ENCODE measurements at places on chromosomes 6 and 20.

DNA sequence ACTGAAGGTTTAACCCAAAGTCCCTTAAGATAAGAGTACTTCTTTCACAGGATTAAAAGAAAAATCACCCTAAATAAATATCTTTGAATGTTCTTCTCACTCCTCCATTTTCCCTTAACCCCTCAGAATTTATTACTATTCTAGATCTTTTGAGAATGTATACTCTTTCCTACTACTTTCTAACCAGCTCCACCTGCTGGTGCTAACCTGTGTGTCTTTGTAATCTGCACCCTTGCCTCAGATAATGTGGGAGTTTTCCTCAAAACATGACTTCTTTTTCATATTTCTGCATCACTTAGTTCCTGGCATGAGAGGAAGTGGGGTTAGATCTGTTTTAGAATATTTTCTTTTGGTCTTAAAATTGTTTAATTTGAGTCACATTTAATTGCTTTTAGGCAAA lies 394.2 kb downstream of the BMP2 start:
- no peak for DNase-seq

DNA sequence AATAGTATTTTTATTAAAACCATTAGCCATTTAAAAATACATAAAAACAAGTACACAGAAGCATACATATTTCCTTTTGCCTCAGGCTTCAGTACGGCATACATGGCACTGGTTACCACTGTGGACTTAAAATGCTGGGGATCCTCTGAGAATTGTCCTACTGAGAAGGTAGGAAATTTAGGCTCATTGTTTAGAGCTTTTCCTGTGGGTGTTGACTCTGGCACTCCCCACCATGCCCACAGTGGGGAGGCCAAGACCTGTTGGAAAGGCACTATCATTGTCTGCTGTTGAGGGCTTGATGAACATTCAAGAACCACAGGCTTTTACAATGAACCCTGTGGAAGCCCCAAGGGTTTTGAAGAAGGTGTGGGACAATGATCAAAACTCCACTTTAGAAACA lies 473.4 kb downstream of the BTBD3 start:
- DNase-seq, result no peak

GRCh38 chr6:36754582-36755434 lies 57.2 kb downstream of the RAB44 start:
- DNase-seq, result no peak

DNA sequence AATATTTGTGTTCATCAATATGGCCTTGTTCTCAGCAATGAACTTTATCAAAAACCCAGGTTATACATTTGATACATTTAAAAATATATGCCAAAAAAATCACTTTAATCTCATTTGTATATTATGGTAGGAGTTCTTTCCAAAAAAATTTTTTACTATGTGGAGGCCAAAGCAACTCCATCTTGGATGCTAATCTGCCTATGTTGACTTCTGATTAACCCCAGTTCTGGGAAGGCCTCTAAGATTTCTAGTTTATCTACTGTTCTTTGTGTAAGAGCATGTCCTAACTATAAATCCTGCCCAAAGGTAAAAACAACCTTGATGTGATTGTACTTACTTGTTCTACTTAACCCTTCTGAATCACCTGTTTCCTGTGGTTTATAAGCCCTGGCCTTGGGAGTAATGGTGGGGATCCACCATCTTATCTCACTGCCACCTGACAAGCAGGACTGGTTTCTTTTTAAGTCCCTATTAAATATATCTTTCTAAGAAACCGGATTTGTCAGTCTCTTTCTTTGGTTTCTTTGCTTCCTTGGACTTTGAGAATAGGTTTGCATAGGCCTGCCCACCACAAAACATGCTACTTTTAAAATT lies 46.7 kb downstream of the RNGTT start:
- no peak for DNase-seq

DNA sequence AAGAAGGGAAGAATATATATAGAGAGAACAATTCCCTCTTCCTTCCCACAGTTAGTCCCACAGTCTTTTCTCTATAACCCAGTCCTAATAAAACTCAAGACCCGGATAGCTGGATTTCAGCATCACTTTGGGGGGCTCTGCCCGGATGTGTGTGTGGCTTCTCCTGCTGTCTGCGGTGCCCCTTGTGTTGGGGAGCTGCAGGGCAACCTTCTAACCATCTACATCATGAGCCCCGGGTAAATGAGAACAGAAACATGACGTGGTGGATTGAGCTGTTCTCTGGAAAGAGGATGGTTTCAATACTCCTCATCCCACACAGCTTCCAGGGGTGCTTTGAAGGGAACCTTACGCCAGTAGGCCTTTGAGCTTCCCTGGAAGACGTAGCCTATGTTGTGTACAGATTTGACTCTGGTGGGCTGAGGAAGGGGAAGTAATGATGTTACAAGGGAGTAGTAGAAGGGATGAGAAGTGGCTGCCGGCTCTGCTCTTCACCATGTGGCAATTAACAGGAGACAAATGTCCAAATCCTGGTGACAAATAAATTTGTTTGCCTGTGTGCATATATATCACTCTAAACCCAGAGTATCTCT lies 13.5 kb upstream of the PRDM1 start:
- no peak for DNase-seq

- DNase-seq, result no peak
Measured at GRCh38 chr6:144886682-144887081, 601.5 kb downstream of the UTRN start.

DNA sequence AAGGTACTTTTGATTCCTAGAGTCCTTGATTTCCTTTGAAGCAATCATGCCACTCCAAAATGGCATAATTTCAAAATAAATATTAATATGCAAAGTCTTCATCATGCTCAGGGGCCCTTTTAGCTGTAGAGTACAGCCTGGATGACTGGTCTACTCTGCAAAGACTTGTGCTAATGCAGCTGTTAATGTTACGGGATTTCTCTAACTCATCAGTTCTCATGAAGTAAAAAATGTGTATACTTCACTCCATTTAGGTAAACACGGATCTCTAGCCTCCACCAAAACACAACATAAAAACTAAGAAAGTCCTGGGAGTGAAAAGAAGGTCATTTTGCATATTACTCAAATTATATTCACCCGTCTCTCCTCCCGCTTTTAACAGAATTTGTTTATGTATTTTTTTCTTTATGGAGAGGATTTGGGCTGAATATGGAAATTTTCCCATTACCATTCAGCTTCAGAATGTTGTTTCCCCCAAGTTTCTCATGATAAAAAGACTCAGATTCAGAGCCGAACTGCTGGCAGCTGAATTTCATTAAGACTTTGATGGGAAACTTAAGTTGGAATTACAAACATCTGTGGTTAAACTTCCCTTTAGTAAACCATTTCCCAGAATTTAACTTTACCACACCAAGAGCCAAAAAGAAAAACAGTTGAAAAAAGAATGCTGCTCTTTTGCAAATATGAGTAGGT lies 8.7 kb downstream of the LAMA4 start:
- DNase-seq, result no peak

DNA sequence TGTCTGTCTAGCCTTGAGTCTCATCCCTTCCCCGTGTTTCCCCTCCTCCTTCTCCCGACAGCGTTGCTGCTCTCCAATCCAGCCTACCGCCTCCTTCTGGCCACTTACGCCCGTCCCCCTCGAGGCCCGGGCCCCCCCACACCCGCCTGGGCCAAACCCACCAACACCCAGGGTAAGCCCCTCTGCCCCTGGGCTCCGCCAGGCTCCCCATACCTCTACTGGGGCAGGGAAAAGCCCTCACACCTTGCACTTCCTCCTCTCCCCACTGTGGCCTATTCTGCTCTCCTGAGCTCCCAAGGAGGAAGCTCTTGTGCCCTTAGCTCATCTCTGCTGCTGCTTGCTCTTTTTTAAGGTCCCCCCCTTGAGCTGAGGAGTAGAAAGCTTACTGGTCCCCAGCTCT lies 11.0 kb downstream of the DDR1 start:
- no peak for DNase-seq

Data from lung microvascular endothelial cell (primary cell).